ENCODE measurements at places on chromosomes 16 and 17. TPM values are rescaled to one million over a fixed set of nuclear protein-coding genes. Genes with fewer than 3 reads are reported as not detected.
A peak's percentile ranks its signal among the peaks of the same experiment; 100 is the strongest.

- no peak for DNase-seq
- no peaks in the 10 kb centered on the region for H3K4me1 ChIP-seq
- H3K4me3 ChIP-seq = no peak overlapping the region
- peaks cover 66% of the 10 kb centered on the region for H3K27me3 ChIP-seq
Measured at GRCh38 chr16:58485184-58485887, 14.6 kb upstream of the NDRG4 start.

DNA sequence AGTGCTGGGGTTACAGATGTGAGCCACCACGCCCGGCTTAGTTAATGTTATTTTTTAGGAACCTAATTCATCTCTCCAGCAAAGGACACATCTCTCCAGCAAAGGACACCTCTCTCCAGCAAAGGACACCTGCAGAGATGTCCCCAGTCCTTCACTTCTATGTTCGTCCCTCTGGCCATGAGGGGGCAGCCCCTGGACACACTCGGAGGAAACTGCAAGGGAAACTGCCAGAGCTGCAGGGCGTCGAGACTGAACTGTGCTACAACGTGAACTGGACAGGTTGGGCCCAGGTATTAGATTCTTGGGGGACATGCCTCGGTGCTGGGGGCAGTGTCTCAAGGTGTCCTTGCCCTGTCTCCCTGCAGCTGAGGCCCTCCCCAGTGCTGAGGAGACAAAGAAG lies 4.7 kb downstream of the PFAS start:
- no peak overlapping the region for H3K27ac ChIP-seq
- peaks cover 22% of the 10 kb centered on the region for H3K36me3 ChIP-seq
- no peak overlapping the region for H3K4me3 ChIP-seq
- no peaks in the 10 kb centered on the region for H3K27me3 ChIP-seq
- DNase-seq = no peak

- peak overlapping the region; percentile 80 for H3K4me3 ChIP-seq
- peaks cover 19% of the 10 kb centered on the region for H3K4me1 ChIP-seq
- peak; percentile 33 for DNase-seq
Measured at GRCh38 chr16:84699147-84699711, 571 bp upstream of the USP10 start.

DNA sequence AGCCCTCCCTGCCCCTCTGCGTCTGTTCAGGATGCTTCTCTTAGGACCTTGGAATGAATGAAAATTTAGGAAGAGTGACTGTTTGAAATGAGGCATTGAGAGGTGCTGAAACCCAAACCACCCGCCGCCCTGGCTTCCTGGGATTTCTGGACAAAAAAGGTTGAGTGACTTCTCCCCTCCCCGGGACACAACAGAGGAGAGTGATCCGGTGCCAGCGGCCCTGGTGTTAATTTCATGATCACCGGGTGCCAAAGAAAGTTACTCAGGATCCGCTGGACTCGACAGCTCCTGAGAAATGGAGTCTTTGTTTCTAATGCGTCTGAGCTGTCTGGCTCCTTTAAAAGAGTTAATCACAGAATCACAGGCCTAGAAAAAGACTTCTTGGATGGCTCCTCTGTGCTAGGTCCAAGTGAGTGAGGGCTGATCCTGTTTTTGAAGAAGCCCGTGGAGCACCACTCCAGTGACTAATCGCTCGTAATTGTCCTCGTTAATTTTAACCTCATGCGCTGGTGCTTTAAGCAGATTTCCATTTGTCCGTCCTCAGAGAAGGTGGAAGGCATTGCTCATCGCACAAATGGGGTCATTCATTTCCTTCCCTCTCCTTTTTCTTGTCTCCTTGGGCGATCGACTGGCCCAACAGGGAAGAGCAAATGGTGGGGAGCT lies 144.4 kb upstream of the ZFHX3 start:
- no peak overlapping the region for H3K27ac ChIP-seq
- peaks cover 42% of the 10 kb centered on the region for H3K27me3 ChIP-seq
- H3K4me3 ChIP-seq = no peak overlapping the region
- H3K36me3 ChIP-seq = no peaks in the 10 kb centered on the region

- H3K4me1 ChIP-seq = no peaks in the 10 kb centered on the region
- H3K36me3 ChIP-seq = peaks cover 62% of the 10 kb centered on the region
- no peaks in the 10 kb centered on the region for H3K27me3 ChIP-seq
Measured at GRCh38 chr16:27529962-27530361, 19.8 kb downstream of the GTF3C1 start.

DNA sequence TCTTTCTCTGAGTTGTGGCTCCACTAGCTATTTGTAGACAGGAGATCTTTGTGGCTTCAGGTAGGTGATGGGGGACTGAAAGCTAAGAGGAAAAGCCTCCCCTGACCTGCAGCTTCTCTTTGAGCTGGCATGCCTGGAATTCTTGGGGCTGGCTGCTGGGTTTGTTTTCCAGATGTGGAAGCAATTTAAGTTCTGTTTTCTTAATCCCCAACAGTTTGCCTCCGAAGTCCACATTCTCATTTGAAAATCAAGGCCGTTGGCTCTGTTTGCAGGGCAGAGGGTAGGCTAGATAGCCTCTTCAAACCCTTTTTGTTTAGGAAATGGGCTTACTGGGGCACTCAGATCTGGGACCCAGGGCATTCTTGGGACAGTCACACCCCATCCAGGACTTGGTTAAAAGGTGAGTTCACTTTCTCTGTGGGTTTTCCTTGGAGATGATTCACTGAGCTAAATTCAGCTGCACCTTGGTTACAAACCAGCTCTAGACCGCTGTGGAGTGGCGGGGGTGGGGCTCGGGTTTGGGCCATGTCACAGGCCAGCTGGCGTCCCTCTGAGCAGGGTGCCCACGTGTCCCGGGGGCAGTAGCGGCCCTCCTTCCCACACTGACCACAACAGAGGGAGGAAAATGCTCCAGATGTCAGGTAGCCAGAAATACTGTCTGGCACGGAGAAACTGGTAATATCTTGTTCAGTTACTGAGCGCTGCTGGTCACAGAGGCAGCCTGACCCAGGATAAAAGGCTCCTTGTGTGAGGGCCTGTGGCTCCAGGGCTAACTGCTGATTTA lies 108.5 kb downstream of the RAB11FIP4 start:
- H3K4me3 ChIP-seq = no peak overlapping the region
- peak; percentile 69 for DNase-seq
- peaks cover 29% of the 10 kb centered on the region for H3K4me1 ChIP-seq
- no peaks in the 10 kb centered on the region for H3K27me3 ChIP-seq
- no peaks in the 10 kb centered on the region for H3K36me3 ChIP-seq
- H3K27ac ChIP-seq = no peak overlapping the region

DNA sequence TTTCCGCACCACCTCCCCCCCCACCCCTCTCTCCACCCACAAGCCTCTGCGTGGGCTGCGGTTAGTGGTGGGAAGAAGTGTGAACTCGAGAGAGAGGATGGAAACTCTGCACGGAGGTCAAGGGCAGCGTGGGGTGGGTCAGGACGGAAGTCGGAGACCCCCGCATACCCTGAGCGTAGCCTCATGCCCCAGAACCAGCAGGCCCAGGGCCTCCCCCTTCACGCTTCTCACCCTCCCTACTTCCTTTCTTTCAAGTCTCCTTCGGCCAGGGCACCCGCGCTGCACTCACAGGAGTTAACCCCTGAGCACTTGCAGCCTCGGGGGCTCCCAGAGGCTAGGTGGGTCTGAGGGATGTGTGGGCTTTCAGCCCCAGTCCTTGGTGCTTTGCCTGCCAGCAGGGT lies 9.2 kb downstream of the TBKBP1 start:
- no peak overlapping the region for H3K27ac ChIP-seq
- DNase-seq = no peak
- H3K4me1 ChIP-seq = peaks cover 10% of the 10 kb centered on the region

DNA sequence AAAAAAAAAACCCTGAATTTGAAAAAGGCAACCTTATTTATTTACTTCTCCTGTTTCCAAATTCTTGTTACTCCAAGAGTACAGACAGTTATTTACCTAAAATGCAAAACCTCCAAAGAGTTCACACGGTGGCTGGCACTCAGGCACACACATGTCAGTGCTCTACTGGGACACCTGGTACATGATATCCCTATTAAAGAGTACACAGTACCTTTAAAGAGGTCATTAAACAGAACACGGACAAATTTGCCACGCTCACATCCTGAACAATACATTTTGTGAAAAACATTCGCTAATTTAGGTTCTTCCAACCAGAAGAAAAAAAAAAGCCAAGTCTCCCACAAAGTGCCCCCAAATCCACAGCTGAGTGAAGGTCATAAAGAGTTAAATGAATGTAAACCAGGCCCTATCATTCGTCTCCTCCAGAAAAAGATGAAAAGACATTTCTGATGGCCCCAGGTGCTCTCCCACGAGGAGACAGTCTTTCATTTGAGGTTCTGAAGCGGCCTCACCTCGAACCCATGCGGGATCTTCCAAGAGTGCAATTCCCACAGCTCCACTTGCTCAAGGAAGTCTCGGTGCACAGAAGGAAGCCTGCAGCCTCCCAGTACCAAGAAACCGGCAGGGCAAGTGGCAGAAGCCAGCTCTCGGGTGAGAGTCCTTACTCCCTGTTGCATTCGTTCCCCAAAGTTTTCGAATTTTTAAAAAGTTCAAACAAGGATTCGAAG lies 993 bp downstream of the ERN1 start:
- peak; percentile 16 for DNase-seq
- no peak overlapping the region for H3K27ac ChIP-seq
- no peaks in the 10 kb centered on the region for H3K27me3 ChIP-seq
- H3K4me3 ChIP-seq = peak overlapping the region; percentile 82
- peaks cover 18% of the 10 kb centered on the region for H3K36me3 ChIP-seq

GRCh38 chr17:51820252-51820651 lies 338.3 kb downstream of the CA10 start:
- H3K27me3 ChIP-seq = peaks cover 23% of the 10 kb centered on the region
- H3K4me3 ChIP-seq = no peak overlapping the region
- H3K4me1 ChIP-seq = peaks cover 36% of the 10 kb centered on the region

- DNase-seq = no peak
- no peak overlapping the region for H3K4me3 ChIP-seq
- peaks cover 59% of the 10 kb centered on the region for H3K36me3 ChIP-seq
- H3K27ac ChIP-seq = peak overlapping the region; percentile 27
Measured at GRCh38 chr16:626787-627453, 3.9 kb upstream of the WFIKKN1 start.

MRPL27 gene
- 84.0 TPM for total RNA-seq

DNA sequence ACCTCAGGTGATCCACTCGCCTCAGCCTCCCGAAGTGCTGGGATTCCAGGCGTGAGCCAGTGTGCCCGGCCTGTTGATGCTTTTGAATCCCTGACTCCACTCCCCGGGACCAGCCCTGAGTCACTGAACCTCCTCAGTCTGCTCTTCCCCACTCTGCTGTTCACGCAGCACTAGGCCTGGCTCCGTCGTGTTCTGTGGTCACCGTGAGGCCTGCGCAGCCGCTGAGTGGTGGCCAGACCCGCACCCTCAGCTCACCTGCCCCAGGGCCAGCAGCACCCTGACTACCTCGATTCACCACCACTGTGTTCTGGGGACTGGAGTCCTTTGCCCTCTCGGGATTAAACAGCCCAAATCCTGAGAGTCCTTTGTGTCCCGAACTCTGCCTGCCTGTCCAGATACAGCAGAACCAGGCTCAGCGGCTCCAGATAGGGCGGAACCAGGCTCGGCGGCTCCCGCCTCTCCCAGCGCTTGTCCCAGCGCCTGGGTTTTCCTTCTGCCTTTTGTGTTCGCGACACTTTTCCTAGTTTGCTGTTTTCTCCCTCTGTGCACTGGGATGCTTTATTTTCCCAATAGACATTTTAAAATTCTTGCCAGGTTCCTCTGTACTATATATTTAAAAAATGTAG lies 58.6 kb upstream of the ENDOV start:
- H3K27ac ChIP-seq = no peak overlapping the region
- DNase-seq = no peak
- no peaks in the 10 kb centered on the region for H3K27me3 ChIP-seq
- H3K36me3 ChIP-seq = peaks cover 86% of the 10 kb centered on the region

GRCh38 chr16:54632322-54633220 lies 298.1 kb upstream of the IRX5 start:
- H3K27me3 ChIP-seq = peaks cover 60% of the 10 kb centered on the region
- no peak overlapping the region for H3K4me3 ChIP-seq
- no peak for DNase-seq
- H3K36me3 ChIP-seq = no peaks in the 10 kb centered on the region
- no peak overlapping the region for H3K27ac ChIP-seq
- H3K4me1 ChIP-seq = no peaks in the 10 kb centered on the region

GRCh38 chr17:66777689-66778225 lies 57.2 kb upstream of the CACNG5 start:
- no peak overlapping the region for H3K27ac ChIP-seq
- H3K36me3 ChIP-seq = peaks cover 20% of the 10 kb centered on the region
- H3K27me3 ChIP-seq = no peaks in the 10 kb centered on the region
- H3K4me3 ChIP-seq = no peak overlapping the region
- H3K4me1 ChIP-seq = no peaks in the 10 kb centered on the region
- DNase-seq = no peak

- no peaks in the 10 kb centered on the region for H3K27me3 ChIP-seq
- no peaks in the 10 kb centered on the region for H3K4me1 ChIP-seq
- no peak for DNase-seq
Measured at GRCh38 chr16:287981-288920, 5.3 kb downstream of the PDIA2 start.

GRCh38 chr16:19218581-19218980 lies 50.5 kb downstream of the SYT17 start:
- DNase-seq = no peak
- H3K4me3 ChIP-seq = no peak overlapping the region
- H3K36me3 ChIP-seq = no peaks in the 10 kb centered on the region
- H3K27ac ChIP-seq = no peak overlapping the region
- no peaks in the 10 kb centered on the region for H3K27me3 ChIP-seq

DNA sequence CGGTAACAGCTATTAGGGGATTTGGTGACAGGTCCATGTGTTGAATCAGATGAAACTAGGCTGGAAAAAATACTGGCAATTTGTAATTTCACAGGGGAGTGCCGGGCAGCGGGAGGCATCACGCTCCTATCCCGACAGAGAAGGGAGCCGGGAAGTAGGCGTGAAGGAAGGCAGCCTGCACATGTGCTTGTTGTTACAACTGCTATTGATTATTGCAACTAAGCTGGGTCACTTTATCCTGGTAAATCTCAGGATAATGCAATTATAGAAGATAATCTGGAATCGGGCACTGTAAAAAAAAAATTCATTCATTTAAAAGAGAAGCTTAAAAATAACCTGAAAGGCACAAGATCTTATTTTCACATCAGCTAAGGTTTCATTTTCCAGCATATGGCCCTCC lies 180.6 kb downstream of the FOXL1 start:
- no peak for DNase-seq
- H3K4me1 ChIP-seq = peaks cover 29% of the 10 kb centered on the region
- peaks cover 6% of the 10 kb centered on the region for H3K36me3 ChIP-seq
- H3K27ac ChIP-seq = no peak overlapping the region
- no peaks in the 10 kb centered on the region for H3K27me3 ChIP-seq
- no peak overlapping the region for H3K4me3 ChIP-seq

- H3K27ac ChIP-seq = no peak overlapping the region
- no peaks in the 10 kb centered on the region for H3K36me3 ChIP-seq
- no peaks in the 10 kb centered on the region for H3K27me3 ChIP-seq
- DNase-seq = no peak
- H3K4me3 ChIP-seq = no peak overlapping the region
- no peaks in the 10 kb centered on the region for H3K4me1 ChIP-seq
Measured at GRCh38 chr16:78443542-78444364, 344.3 kb downstream of the WWOX start.

GRCh38 chr17:3482852-3483251 lies 7.1 kb downstream of the ASPA start:
- H3K27me3 ChIP-seq = peaks cover 61% of the 10 kb centered on the region
- H3K36me3 ChIP-seq = no peaks in the 10 kb centered on the region
- no peak overlapping the region for H3K4me3 ChIP-seq
- no peak overlapping the region for H3K27ac ChIP-seq
- no peak for DNase-seq

PPY gene
- not detected for total RNA-seq
